Fibroblast of skin of left biceps (primary cell): ENCODE measurements at places on chromosomes 1 and 21.
A peak's percentile ranks its signal among the peaks of the same experiment; 100 is the strongest.

GRCh38 chr1:89429062-89429461 lies 65.2 kb downstream of the GBP6 start:
- DNase-seq, result no peak

DNA sequence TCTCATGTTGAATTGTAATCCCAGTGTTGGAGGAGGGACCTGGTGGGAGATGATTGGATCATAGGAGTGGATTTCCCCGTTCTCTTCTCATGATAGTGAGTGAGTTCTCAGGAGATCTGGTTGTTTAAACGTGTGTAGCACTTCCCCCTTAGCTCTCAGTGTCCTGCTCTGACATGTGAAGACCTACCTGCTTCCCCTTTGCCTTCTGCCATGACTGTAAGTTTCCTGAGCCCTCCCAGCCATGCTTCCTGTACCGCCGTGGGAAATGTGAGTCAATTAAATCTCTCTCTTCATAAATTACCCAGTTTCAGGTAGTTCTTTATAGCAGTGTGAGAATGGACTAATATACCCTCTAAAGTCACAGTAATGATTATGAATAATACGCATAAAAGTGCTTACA lies 248.4 kb upstream of the LRRC7 start:
- DNase-seq, result no peak

GRCh38 chr1:17520041-17520440 lies 19.5 kb upstream of the ARHGEF10L start:
- no peak for DNase-seq

DNA sequence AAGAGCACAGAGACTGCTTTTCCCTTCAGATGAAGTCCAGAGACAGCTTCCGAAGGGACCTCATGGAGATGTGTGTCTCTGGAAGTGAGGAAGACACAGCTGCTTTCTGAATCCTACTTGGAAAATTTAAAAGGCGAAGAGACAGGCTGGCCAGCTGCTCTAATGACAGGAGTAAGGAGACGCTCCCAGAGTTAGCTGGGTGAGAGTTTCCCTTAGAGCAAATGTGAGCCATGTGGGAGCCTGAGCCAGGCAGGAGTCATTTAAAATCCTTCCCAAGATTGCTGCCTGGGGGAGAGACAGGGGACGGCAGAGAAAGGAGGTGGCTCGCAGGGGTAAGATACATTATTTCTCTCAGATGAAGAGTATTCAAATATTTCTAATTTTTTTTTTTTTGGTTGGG lies 53.1 kb downstream of the ZNF326 start:
- DNase-seq, result no peak

DNA sequence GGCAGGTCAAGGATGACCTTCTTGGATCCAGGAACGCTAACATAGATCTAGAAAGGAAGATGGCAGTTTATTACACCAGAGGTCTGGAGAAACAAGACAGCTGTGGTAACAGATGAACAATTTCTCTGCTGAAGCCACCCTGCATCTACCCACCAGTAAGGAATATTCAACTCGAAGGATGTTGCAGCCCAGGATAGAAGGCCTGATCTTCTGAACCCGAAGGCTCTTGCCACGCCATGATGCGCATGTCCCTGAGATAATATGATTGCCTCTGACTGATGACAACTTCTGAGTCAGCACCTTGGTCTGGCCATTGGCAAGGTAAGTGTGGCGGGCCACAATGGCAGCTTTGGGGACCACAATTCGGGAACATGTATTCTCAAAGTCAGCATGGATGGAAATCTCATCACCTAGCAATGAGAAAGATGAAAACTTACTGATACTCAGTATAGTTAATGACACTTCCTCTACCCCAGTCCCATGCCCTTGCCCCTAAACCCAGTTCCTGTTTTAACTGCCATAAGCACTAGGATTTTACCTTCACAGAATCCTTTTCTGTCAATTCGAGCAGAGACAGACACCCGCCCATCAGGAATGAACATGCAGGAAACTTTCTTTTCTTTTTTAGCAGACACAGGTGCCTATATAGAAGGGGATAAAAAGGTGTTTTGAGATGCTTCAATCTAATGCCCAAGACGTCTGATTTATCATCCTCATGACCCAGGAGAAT lies 1.8 kb downstream of the TXNIP start:
- no peak for DNase-seq

DNA sequence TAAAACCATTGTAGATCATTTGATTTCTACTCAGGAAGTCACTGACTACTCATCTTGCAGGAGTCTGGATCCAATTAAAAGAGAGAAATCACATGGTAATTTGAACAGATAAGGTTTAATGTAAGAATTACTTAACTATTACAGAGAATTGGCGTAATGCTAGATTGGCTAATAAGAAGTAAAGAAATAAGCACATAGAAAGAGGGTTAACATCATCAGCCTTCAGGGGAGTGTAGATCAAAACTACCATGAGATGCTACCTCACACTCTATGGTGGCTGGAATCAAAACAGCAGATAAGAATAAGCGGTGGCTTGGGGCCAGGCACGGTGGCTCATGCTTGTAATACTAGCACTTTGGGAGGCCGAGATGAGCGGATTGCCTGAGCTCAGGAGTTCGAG lies 11.7 kb downstream of the ST3GAL3 start:
- peak; percentile 55 for DNase-seq

DNA sequence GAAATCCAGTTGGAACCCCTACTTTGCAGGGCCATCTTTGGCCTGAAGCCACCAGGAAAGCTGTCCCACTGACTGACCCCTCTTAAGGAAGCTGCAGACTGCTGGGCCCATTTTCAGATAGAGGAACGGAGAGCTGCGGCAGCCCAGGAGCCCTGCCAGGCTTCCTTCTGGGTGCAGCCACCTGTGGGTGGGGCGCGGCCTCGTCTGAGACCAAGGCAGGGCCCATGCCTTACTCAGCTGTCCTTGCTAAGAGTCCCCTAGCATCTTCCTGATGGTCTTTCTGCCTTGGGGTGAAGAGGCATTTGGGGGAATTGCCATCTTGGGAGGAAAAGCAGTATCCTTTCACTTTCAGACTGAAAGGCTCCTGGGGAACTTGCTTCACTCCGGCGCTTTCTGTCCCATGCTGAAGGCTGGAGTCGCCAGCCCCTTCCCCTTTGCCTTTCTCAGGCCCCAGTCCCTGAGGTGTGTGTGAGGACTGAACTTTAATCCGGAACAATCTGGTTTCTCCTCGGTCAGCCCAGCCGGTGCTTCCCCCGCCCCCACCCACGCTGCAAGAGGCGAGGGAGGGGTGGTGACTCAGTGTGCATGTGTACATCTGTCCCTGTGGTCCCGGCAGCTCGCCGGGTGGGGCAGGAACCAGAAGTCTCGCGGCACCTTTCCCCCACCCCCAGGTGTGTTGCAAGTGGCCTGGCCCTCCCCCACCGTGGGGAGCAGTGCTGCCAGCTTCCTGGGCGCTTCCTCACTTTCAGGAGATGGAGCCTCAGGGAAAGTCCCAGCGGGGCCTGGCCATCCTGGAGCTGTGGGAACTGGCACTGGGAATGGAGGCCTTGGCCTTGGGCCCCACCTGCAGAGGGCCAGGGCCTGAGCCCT lies 5.1 kb downstream of the ZC3H12A start:
- no peak for DNase-seq

DNA sequence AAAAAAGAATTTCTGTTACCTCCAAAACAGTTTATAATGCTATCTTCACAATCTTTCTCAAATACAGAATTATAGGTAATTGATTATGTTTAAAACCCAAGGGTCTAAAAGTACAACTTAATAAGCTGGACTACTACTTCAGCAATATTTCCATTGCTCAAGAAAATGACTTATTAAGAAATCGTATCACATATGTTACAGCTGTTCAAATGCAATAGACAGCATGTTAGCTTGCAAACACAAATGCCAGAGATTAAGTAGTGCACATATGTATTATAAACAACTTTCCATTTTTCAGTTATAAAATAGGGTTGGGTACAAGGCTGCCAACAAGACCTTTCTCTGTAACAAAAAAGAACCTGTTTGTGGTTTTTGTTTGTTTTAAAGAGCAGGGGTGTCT lies 211.0 kb upstream of the DMRTA2 start:
- no peak for DNase-seq

DNA sequence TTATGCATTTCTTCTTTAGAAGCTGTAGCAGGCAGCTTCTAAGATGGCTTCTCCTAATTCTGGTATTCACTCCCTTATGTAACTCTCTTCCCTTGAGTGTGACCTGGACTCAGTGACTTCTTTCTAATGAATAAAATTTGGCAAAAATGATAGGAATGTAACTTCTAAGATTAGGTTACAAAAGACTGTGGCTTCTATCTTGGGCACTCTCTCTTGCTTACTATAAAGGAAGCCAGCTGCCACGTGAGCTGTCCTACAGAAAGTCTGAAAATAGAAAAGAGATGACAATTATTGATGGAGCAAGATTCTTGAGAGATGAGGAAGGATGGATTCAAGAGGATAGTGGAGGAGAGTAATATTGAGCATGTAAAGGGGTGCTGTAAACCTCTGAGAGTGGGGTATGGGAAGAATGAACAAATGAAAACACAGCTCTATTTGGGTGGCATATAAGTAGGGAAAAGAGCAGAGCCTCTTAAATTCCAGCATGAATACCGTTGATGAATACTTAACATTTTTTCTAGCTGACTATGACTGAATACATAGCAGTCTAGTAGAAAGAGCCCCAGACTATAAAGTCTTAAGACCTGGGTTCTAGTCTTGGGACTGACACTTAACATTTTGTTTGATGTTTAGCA lies 5.5 kb downstream of the TSEN15 start:
- DNase-seq, result peak; percentile 86

DNA sequence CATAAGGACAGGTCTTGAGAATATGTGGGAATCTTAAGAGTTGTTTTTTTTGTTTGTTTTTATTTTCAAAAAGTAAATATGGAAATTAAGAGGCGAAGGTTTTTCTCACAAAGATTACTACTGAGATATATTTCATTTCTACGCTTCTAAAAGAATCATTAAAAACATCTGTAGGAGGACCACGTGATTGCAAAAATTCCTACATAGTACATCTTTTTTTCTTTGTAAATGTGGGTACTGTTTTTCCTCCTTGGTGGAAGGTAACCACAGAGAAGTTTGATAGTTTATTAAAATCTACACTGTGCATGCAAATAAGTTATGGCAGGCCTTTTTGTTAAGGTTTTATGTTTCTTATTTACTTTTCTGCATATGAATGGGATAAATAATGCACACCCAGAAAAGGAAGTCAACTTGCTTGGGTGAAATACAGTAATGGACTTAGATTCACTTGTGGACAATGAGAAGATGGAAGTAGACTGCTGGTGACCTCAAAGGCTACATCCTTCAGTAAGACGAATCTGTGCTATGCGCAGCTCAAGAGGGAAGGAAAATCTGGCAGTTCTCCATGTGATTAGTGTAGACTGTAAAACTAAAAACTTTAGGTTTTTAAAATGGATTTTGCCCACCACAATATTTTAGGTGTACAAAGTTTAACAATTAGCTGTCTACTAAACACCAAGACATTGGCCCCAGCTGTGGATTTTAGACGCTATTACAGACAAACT lies 2.0 kb downstream of the AK5 start:
- DNase-seq, result no peak

- DNase-seq, result no peak
These were observed 101.7 kb downstream of the BCAR3 start for GRCh38 chr1:93579891-93580290.

GRCh38 chr1:9008236-9008635 lies 18.0 kb downstream of the SLC2A7 start:
- no peak for DNase-seq

- no peak for DNase-seq
These were observed 21.7 kb downstream of the TCHHL1 start for GRCh38 chr1:152067150-152067549.

DNA sequence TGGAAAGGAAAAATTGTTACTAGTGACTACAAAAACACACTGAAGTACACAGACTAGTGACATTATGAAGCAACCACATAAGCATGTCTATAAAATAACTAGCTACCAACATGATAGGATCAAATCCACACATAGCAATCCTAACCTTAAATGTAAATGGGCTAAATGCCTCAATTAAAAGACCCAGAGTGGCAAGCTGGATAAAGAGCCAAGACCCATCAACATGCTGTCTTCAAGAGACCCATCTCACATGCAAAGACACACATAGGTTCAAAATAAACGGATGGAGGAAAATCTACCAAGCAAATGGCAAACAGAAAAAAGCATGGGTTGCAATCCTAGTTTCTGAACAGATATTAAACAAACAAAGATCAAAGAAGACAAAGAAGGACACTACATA lies 49.4 kb upstream of the LRRC8B start:
- DNase-seq, result no peak

DNA sequence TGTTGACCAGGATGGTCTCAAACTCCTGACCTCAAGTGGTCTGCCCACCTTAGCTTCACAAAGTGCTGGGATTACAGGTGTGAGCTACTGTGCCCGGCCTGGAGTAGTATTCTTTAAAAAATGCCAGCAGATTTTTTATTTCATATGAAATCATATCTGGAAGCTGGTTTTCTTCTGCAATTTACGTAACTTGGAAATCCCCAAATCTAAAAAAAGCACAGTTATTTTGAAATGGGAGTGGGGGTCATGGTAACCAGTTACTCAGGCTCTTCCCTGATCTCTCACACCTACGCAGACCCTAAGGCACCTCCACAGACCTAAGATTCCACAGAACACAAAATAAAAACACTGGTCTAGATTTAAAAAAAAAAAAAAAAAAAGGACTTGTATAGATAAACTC lies 219.8 kb downstream of the DAB1 start:
- DNase-seq, result no peak

DNA sequence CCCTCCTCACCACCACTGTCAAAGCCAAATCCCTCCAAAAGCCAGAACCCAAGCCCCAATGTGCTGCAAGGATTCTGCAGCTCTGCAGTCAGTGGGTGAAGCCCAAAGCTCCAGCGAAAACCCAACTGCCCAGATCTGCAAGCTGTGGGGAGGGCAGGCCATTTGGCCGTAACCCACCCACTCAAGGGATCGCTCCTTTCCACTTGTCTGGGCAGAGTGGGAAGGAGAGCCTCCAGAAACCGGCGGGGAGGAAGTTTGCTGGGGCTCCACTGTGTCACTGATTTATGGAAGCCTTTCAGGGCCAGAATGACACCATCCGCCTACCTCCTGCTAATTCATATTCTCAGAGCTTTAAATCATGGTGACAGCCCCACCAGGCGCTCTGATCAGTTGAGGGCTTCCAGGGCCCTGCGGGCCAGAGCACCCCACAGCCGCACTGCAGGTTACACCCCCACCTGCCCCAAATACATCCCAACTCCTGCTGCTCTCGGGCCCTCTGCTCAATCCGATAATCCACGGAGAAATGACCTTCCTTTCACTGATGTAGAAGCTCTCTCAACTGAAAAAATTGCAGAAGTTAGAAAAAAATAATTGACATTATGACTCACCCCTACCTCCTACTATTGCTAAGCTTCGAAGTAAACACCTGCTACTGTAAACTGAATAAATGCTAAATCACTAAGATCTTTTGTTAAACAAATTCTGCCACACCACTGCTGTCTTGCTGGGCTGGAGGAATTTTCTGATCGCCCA lies 40.6 kb upstream of the RAB4A start:
- no peak for DNase-seq

- DNase-seq, result peak; percentile 36
These were observed 24.7 kb downstream of the HMGCS2 start for GRCh38 chr1:119743776-119744597.

DNA sequence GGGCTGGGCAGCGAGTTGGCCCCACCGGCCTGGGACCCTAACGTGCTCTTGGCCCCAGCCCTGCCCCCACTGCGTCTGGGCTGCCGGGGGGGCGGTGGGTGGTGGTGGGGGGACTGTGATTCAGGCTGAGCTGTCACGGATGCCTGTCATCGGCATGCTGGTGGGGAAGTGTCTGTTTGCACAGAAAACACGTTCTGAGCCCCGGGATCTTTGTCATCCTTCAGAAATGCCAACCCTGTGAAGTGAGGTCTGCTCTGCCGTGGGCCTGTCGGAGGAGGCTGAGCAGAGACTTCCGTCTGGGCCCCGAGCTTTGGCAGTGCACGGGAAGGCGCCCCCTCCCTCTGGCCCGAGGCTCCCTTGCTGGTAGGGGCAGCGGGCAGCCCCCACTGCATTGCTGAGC lies 24.3 kb upstream of the PLCH2 start:
- DNase-seq, result peak; percentile 66
